Right lung (tissue), 10 donors: ENCODE measurements at places on chromosomes 1 and 21. TPM values are rescaled to one million over a fixed set of nuclear protein-coding genes. Genes with fewer than 3 reads are reported as not detected.

SMG7 gene
- 71.0 TPM for polyA plus RNA-seq

IQCC gene
- 7.8 TPM for polyA plus RNA-seq

SPEN gene
- polyA plus RNA-seq: 65.8 TPM

BNIPL gene
- 5.9 TPM for polyA plus RNA-seq

FCRL6 gene
- polyA plus RNA-seq: 0.46 TPM

- DNase-seq: no peak
These were observed 52.3 kb upstream of the POU2F1 start for GRCh38 chr1:167168424-167168823.

GRCh38 chr1:245091818-245092637, 62.8 kb upstream of the KIF26B start:
- DNase-seq: peak; percentile 20

DNA sequence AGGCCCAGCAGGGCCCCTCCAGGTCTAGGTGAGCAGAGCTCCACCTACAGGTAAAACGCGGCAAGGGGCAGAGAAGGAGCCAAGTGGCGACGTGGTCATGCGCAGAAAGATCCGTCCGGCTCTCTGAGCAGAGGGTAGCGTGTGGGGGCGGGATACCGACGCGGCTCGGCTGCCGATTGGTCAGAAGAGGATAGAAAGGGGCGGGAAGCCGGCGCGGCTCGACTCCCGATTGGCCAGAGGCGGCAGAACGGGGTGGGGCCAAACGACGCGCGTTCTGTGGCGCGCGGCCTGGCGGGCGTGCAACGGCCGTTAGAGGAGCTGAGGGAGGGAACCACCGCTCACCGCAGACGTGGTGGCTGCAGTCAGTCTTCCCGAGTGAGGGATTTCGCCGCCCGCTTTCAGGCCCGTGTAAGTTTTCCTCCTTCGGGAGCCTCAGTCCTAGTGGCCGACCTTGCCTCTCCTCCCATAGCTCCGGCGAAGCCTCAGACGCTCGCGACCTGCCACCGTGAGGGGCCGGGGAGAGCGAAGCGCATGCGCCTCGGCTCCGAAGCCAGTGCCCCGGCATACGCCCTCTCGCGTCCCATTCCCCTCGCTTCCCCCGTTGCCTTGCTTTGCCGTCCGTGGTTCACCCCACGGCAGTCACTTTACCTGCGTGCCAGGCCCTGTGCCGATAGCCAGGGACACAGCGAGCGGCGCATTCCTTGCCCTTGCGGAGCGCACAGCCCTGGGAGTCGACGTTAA, at the start of gene CEP85:
CEP85 (plus strand) TSS at position 298 of the 741 bp plus-strand sequence. CDS start 5,584 bp downstream, outside the sequence.
- peak; percentile 97 for DNase-seq

DNA sequence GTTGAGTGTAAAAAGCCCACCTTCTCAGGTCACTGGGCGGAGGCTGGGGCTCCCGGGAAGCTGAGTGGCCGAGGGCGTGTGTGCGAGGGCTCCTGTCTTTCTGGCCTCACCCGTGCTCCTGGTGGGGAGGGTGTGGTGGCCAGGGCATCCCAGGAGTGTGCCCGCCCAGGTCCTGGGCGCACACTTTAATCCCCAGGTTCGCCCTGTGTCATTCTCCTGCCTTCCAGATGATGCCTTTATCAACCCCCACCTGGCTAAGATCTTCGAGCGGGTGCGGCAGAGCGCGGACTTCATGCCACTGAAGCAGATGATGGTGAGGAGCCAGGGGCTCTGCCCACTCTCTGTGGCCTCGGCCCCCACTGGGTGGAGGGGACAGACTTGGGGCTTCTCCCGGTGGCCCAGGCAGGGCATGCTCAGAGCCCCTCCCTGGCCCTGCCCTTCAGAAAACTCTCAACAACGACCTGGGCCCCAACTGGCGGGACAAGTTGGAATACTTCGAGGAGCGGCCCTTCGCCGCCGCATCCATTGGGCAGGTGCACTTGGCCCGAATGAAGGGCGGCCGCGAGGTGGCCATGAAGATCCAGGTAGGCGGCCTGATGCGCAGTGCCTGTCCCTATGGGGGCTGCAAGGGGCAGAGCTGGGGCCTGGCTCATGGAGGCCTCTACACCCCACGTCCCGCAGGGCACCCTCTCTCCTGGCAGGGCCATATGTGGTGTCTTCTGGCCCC, 42.5 kb downstream of the COQ8A start:
- no peak for DNase-seq

- no peak for DNase-seq
These were observed 84.3 kb downstream of the WDR64 start for GRCh38 chr1:241736387-241736786.

CHODL gene
- polyA plus RNA-seq: 3.4 TPM

GRCh38 chr21:20377250-20377649, 621.0 kb upstream of the NCAM2 start:
- DNase-seq: no peak

- no peak for DNase-seq
These were observed 57.3 kb upstream of the CSF3R start for GRCh38 chr1:36540056-36540455.

- no peak for DNase-seq
These were observed 1.0 kb downstream of the LYST start for GRCh38 chr1:235865565-235866204.

SPRR2G gene
- polyA plus RNA-seq: not detected

DNA sequence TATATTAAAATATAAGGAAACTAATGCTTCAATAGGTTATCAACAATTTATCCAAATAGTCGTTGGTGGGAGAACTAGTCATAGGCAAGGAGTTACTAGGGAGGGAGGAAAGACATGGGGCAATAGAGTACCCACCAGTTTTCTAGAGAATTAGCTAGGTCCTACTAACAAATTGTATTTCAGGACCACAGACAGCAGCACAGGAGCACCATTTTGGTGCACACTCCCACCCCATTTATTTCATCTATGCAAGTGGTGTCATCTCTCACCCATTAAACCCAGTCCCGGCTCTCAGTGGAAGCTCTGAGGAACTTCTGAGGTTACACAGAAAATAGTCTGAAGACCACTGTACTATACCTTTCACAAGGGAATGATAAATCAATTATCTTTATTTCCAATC, 89.0 kb upstream of the BCAR3 start:
- DNase-seq: no peak
